ENCODE measurements at places on chromosomes 2 and 18.

DNA sequence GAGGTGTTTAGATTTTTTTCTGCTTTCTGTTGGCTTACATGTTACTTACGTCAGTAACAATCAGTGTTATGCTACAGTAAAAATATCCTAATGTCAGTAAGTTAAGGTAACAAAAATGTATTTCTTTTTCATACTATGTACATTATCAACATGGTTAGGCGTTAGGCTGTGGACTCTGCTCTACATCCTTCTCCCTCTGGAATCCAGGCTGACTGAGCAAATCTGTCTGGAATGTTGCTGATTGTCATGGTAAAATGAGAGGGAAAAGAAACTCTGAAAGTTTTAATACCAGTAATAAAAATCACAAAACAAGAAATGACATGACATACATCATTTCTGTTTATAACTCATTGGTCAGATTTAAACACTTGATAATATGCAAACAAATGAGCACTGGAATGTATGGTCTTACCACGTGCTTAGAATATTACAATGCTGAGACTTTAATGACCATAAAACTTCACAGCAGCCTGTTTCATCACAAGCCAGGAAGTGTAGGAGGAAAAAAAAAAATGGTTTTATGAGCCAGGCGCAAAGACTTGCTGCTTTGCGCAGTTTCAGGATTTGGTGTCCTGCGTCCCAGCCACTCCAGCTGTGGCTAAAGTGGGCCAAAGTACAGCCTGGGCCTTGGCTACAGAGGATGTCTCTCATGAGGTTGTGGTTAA, 252.4 kb downstream of the FSIP2 start:
- no peak for DNase-seq

GRCh38 chr2:188430705-188431104, 139.0 kb downstream of the GULP1 start:
- DNase-seq, result no peak

DNA sequence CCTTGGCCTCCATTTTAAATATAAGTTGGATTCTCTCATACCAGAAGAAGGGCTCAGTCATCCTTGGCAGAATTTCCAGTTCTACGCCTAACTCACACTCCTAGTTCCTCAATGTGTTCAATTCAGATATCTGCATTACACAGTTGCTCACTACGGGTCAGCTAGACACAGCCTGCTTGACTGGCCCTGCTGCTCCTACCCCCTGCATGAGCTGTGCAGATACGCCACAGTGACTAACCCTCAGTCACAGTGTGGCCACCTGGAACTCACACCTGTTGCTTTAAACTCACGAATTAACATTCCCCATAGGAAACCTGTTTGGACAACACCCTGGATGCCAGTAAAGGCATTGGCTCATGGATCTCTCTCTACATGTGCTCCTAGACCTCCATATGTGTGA, 429.6 kb downstream of the NCKAP5 start:
- DNase-seq, result no peak

- no peak for DNase-seq
Observed at GRCh38 chr2:143321994-143322393, 192.8 kb downstream of the ARHGAP15 start.

DNA sequence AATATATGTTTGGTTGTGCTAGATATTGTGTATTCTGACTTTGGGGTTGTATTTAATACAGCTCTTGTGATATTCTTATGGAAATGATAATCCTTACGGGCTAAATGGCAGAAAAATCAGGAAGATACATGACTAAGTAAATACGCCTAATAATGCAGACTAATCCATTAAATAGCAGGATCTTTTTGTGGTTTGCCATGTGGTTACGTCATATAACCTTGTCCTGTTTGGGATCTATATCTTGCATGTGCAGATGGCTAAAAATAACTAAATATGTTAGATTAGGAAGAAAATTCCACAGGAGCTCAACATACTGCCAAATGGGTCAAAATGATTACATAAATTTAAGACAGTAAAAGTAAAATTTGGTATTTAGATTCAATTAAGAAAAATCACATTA, 83.0 kb downstream of the NEB start:
- no peak for DNase-seq

DNA sequence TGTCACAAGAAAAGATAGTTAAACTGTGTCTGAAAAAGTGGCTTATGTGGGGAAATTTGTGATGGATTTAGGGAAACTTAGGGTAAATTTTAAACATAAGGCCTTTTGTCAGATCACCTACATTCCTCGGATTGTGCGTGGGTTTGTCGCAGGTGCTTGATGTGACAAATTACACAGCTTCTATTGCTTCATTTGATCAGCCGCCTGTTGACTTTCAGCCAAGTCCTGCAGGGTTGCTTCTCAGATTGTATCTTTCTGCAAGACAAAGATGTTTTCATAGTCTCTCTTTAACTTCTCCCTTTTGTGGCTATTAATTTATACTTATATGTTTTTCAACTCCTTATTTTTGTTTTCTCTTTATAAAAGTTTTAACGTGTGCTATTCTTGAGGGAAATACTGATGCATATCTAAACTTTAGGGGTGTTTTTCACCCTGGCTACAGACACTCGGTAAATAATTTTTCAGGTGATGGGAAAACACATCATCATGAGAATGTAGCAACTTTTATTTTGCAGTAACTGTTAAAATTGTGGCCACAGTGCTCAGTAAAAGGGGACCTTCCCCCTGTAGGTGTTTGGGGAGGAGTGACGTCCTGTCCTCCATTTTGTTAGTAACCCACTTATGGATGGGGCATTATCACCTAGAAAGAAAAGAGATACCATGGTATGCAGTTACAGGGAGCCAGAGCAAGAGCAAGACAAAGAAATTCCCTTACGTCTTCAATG, 31.4 kb downstream of the GALM start:
- no peak for DNase-seq

DNA sequence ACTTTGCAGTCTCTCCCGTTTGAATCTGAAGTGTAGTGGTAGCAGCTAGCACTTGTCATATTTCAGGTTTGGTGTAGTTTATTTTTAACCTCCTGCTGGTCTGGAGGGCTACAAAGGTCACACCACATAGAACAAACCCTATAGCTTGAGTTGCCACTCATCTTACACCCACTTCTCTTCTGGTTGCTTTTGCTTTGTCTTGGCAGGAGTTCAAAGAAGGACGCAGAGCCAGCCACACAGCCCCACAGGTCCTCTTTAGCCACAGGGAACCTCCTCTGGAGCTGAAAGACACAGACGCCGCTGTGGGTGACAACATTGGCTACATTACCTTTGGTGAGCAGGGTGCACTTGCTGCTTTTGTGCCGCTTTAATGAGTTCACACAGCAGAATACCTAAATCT, 15.6 kb upstream of the GPBAR1 start:
- DNase-seq, result no peak

Measured in SK-N-MC (cell line).